ENCODE measurements at places on chromosomes 3 and 15.

- DNase-seq, result no peak
These were observed 63.0 kb upstream of the PFN2 start for GRCh38 chr3:150033721-150034120.

DNA sequence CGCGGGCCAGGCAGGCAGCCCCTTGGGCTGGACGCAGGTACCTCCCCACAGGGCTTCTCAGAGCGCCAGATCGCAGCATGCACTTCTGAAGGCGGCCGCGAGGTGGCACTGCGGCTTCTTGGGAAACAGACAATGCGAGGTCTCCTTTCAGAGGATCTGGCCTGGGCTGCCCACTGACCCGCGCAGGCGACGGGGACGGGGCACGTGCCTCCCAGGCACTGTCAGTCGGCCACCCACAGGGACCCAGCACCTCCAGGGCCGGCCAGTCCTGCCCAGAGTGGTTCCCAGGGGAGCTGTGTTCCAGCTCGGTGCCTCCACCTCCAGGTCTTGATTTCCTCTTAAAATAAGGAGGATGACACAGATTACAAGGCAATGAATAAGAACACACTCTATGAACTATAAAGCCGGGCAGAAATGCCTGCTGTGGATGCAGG is 24.4 kb upstream of the TXNRD3 start:
- peak; percentile 29 for DNase-seq

- no peak for DNase-seq
These were observed 65.2 kb downstream of the TPRA1 start for GRCh38 chr3:127525373-127525772.

DNA sequence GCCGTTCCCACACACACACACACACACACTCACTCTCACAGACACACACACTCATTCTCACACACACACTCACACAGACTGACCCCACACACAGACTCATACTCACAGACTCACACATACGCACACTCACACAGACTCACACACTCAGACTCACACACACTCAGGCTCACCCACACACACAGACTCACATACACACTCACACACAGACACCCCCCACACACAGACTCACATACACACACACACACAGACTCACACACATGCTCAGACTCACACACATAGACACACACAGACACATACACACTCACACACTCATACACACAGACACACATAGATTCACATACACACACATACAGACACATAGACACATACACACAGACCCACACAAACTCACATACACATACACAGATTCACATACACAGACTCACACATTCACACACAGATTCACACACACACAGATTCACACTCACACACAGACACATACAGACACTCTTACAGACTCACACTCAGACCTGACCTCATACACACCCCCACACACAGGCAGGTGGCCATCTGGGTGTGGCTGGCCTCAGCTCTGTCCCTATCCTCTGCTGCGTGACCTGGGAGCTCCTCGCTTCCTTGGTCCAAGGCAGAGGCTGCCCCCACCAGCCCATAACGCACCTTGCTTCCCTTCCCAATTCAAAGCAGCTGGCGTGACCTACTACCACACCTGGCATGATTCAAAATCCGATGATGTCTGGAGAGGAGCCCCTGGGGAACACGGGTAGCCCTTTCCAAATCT is 1.9 kb downstream of the C3orf22 start:
- no peak for DNase-seq

GRCh38 chr3:12158387-12159226 is at the start of gene TIMP4:
TIMP4 (minus strand) TSS chr3:12158912; CDS start chr3:12158840, 72 bp downstream.
- no peak for DNase-seq

DNA sequence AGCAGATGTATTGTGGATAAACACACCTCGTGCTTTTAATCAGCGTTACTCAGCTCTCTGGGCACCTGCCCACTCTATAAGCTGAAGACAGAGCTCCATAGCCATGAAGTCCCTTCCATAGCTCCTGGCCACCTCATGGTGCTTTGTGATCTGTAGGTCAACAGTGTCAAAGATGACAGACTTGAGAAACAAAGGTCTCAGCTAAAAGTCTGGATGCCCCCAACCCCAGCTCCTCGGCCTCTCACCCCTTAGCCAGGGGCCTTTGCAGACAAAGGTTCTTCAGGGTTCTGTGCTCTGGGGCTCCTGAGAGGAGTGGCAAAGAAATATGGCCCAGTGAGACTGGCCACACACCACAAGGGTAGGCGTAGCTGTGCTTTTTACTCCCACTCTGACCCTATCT is 168.6 kb downstream of the KLF13 start:
- no peak for DNase-seq

DNA sequence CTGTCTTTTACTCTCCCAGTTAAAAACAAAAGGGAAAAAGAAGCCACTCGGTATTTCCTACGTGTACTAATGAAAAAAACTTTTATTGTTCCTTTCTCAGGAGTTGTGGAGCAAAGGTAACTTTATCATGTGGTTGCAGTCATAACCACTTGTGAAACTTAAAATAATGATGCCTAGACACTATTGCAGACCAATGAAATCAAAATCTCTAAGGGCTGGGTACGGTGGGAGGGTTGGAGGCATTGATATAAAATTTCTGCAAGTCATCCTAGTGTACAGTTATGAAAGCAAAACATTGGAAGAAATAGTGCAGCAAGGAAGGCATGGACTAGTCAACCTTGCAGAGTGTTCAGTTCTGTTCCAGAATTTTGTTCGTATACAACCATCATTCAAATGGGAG is 808.8 kb downstream of the TUSC7 start:
- no peak for DNase-seq

DNA sequence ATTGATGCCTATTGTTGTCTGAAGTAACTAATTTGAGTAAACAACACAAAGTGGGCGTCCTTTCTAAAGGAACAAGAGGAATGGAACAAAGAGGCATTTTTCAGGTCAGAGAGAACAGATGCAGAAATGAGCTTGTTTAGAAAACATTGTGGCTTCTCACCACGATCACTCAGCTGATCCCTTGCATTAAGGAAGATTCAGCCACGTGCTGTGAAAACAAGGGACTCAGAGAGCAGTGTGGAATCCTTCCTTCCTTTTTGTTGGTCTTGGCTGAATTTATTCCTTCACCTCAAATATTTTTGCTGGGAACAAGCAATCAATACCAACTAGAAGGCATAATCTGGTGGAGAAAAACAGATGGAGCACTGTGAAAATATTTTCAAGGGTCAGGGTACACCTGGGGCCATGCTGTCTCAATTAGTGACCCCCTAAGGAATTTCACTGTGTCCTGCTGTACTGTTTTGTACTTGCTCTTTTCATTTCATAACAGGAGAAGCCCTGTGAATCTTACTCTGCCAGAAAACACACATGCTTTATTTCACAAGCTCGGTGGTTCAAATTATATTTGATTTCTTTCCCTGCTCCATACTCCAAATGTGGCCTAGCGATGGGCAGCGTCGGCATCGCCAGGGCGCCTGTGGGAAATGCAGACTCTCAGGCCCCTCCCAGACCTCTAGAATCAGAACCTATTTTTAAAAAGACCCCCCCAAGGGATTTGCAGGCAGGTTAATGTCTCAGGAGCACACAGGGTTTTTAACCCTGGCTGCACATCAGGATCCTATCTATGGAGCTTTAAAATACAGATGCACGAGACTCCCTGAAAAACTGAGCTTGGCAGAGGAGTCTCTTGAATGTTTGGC is 11.6 kb upstream of the SLC6A20 start:
- no peak for DNase-seq

- no peak for DNase-seq
These were observed 23.5 kb downstream of the TMEM43 start for GRCh38 chr3:14148041-14148985.

DNA sequence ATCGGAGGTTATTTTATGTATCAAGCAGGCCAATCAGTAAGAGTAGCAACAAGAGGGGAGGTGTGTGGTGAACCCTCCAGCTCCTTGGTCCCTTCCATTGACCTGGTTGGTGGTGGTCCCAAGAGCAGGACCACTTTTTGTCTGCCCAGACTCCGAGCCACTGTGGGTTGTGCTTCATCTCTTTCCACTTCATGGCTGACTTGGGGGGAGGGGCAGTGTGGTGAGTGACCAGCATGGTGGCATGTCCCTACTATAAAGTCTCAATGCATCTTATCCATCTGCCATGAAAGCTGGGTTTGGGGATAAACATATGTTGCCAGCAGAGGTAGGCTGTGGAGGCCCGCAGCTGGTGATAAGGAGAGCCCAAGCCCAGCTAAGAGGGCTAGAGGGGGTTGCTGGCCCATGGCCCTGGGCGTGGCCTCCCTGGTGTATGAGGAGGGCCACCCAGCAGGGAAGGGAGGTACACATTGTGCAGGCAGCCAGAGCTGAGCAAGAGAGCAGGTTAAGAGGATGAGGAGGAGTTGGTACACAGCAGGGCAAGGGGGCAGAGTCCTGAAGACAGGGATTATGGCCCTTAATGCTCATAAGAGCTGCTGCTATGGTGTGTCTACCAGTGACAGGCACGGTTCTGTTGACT is 7.0 kb downstream of the AEN start:
- no peak for DNase-seq

GRCh38 chr3:16723978-16724377 is 118.8 kb upstream of the DAZL start:
- DNase-seq, result no peak

GRCh38 chr3:13470894-13471574 is 9.1 kb upstream of the HDAC11 start:
- no peak for DNase-seq

- peak; percentile 45 for DNase-seq
These were observed 162.8 kb downstream of the CD47 start for GRCh38 chr3:107928084-107928445.

GRCh38 chr3:6577584-6577983 is 283.3 kb upstream of the GRM7 start:
- no peak for DNase-seq

DNA sequence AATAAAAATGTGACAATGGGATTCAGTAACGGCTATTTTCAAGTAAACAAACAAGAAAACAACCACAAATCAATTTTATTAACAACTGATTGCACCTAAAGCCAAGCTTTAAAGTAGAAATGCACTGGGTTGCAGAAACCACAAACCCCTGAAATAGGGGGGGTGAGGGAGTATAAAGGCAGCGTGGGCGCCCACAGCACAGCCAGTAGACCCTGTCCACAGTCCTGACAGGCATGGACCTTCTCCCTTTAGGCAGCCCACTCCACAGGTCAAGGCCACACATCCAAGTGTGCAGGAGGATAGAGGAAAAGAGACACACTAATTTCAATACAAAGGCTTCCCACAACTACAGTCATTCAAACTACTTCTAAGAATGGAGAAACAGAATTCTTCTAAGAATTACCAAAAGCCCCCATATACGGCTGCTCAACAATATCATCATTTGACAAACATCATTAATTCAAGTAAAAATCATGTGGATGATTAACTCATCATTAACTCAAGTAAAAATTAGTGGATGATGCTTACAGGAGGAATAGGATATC is 48.7 kb downstream of the CHSY1 start:
- DNase-seq, result no peak

GRCh38 chr3:138184994-138185393 is 2.1 kb upstream of the ARMC8 start:
- DNase-seq, result no peak

- no peak for DNase-seq
These were observed 159.6 kb upstream of the PROK2 start for GRCh38 chr3:71944482-71945065.

- DNase-seq, result no peak
These were observed 57.5 kb downstream of the TPRG1 start for GRCh38 chr3:189229196-189229828.

DNA sequence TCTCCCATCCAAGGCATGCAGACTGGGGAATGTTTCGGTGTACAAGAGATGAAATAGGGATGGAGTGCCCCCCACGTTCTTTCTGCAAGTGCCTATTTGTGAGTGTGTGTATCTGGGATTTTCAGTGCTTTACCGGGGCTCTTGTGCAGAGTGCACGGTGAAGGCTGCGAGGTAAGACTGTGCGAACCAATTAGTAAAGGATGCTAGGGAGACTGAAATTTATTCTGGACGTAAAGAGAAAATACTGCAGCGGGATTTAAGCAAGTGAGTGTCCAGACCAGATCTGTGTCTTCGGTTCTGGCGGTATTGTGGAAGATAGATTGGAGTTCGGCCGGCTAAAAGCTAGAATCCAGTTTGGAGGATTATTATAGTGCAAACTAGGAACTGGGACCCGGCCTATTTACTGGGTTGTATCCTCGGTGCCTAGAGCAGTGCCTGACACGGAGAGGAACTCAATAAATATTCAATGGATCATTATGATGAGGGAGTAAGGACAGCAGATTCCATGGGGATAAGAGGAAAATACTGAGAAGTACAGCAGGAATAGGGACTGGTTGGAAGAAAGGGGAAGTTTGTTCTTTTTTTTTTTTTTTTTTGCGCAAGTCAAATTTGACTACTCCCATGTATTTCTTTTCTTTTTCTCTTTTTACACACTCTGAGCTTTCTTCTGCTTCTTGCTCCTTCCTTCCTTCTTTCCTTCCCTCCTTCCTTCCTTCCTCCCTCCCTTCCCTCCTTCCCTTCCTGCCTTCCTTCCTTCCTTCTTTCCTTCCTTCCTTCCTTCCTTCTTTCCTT is 580 bp upstream of the MAGEF1 start:
- no peak for DNase-seq

DNA sequence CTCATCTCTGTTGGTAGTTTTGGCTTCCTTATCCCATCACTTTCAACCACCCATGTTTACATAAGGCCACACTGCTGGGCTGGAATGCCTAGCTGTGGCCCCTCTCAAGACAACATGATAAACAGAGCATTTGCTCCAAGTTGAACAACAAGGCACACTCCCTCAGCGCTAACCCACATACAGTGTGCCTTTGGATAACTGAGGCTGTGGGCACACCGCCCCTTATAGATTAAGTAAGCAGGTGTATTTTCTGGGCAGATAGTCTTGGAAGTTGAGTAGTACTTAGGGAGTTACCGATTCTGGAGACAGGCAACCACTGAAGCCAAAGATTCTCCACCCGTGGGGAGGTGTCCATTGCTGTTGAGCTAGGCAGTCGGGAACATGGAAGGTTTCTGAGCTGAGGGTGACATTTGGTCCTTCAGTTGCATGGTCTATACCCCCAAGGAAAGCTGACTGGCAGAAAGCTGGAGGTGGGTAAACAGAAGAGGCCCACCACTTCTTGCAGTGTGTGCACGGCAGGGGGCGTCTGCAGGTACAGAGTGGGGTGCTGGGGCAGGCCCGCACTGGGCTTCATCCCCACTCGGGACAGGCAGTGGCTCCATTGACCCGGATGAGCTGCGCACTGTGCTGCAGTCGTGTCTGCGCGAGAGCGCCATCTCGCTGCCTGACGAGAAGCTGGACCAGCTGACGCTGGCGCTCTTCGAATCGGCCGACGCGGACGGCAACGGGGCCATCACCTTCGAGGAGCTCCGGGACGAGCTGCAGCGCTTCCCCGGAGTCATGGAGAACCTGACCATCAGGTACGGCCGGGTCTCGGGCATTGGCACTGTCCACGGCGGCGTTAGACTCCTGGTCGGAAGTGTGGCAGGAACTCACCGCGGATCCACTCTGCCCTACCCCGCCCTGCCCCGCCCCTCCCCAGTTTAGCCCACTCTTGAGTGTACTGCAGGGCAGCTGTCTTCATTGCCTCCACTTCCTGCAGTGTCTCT is 16.8 kb downstream of the NOX5 start:
- peak; percentile 5 for DNase-seq

DNA sequence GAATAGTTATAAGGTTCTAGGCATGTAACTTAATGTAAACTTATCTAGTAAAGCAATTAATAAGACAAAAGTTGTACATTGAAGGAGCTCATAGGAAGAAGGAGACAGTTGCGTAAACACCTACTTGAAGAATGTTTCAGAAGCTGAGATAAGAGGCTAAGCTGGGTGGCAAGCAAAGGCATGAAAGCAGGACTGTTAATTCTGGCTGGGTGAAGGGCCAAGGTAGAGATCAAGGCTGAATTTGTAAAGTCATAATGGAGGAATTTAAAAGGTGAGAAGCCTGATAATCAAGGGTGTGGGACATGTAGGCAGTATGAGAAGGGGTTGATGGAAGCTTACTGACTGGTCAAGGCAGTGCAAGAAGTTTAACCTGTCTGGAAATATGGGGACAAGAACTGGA is 80.4 kb upstream of the TGFBR2 start:
- no peak for DNase-seq
